ENCODE measurements at places on chromosomes 3 and 15.

DNA sequence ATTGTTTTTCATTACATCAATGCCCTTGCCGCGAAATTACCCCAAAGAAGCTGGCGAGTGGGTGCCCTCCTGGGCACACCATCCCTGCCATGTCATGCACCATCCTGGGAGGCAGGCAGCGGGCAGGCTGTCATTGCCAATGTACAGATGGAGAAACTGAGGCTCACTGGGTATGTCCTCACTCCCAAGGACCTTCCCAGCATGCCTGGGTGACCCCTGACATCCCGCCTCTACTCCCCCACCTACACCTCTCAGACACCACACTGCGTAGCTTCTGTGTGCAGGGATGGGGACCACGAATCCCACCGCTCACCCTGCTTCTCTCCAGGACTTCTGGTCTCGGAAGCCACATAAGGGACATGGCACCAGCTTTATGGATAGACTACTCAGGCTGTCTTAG is 41.0 kb upstream of the SLC41A3 start:
- no peak for DNase-seq

GRCh38 chr3:57118254-57118653 is 46.9 kb downstream of the IL17RD start:
- DNase-seq: no peak

DNA sequence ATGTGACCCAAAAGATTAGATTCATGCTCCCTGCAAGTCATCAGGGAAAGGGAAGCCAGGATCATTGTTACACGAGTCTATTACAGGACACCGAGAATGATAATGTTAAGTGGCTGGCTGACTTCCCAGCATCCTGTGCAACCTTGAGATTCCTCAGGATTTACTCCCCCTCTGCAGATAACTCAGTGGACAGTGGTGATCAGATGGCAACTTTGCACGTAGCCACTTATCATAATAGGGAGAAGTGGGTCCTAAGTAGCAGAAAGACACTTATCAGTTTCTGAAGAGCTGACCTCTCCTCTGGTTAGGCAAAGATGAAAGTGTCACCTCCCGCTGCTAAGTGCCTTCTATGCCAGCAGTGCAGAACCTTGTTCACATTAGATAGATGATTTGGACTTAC is 6.7 kb upstream of the TMPRSS7 start:
- peak; percentile 25 for DNase-seq

- DNase-seq: peak; percentile 8
Observed at GRCh38 chr15:41923401-41923997, 29.6 kb upstream of the SPTBN5 start.

GRCh38 chr3:49705390-49705960 is 14.0 kb downstream of the AMIGO3 start:
- DNase-seq: no peak
